ENCODE measurements at places on chromosomes 5 and 9.
A peak's percentile ranks its signal among the peaks of the same experiment; 100 is the strongest.

DNA sequence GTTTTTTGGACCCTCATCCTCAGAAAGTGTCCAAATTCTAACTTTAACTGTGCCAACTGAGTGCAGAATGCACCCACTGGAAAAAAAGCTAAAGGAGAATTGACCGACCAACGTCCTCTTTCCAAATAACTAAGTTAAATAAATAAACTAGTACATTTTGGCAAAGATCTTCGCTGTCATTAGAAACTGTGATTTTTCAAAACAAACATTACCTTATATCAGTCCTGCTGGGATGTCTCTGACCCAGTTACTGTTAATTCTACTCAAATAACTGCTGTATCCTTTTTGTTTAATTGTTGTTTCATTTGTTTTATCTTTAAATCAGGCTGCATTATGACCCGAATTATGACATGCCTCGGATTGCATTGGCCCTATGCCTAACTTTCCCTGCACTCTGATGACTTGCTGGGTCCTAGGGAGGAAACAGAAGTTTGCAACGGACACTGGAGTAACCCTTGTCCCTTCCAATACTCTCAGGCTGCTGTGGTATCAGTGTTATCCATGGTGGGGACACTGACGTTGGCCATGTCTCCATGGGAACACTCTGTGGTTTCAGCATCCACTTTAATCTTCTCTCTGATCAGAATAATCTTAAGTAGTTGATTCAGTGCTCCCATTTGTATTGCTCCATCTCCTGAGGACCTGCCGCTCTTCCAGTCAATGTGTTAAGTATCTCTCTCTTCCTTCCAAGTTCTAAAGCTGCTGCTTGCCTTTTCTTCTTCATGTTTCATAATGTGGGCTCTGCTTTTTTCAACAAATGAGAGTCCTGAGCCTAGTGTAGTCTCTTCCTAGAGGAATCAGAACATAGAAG lies 11.1 kb upstream of the IFNA5 start:
- no peak for DNase-seq

DNA sequence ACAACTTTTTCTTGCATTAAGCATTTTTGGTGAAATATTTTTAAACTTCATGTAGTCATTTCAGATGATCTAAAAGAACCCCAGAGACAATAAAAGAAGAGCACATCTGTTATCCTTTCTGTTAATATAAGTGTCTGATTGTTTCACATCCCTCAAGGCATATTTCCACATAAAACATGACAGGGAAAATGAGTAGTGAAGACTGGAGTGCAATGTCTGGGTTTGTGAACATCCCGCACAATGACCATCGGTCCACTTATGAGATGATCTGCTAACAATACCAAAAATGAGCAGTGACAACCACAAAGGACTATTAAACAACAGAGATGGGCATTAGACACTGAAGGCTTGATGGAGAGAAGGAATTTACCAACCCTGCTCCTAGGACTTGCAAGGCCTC lies 209.1 kb downstream of the NR2F1-AS1 start:
- DNase-seq = no peak

DNA sequence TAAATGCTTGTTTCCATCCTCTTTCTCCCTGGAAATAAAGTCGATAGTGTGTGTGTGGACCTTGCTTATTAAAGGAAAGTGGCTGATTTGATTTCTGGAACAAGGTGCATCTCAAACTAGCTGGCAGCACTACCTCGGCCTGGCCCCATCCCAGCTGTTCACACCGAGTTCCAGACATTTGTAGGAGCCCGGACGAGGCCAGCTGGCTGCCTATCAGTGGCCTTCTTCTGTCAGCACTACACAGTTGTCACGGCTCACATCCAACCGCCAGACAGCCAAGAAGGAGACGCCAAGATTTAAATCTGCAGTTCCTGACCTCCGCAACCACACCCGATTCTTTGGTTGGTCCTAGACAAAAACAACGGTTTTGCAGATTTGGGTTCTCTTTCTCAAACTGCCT lies 63.6 kb downstream of the PALM2AKAP2 start:
- DNase-seq = no peak

DNA sequence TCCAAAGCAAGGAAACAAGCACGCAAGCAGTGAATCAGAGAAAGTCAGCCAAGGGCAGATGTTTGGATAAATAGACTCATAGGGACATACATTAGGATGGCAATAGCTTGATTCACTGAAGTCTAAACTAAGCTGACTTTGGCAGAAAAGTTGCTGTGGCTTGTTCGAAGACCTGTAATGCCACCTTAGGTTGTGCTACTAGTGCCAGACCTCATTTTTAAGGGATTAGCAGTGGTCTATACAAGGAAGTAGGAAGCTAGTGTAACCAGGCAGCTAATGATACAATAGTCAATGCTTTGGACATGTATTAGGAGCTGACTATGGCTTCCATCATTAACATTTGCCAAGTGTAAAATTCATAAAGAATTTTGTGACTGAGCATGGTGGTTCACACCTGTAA lies 63.1 kb downstream of the FCHO2 start:
- DNase-seq = no peak

DNA sequence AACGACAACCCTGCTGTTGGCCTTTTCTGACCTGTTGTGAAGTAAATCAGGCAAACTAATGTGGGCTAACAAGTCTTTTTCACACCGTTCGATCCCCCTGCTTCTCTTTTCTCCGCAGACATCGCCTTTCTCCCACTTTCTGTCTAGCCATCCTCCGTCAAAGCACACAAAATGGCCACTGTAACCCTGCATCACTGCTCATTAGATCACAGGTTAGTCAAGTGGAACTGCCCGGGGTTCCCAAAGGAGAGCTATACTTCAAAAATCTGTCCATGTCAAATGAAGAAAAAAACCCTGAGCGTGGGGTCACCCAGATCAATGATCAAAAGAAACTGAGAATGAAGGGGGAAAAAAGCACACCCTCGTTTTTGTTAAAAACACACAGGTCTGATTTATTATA lies 212.1 kb downstream of the ARL15 start:
- no peak for DNase-seq

- no peak for DNase-seq
Measured at GRCh38 chr5:62132276-62132675, 173.7 kb upstream of the KIF2A start.

DNA sequence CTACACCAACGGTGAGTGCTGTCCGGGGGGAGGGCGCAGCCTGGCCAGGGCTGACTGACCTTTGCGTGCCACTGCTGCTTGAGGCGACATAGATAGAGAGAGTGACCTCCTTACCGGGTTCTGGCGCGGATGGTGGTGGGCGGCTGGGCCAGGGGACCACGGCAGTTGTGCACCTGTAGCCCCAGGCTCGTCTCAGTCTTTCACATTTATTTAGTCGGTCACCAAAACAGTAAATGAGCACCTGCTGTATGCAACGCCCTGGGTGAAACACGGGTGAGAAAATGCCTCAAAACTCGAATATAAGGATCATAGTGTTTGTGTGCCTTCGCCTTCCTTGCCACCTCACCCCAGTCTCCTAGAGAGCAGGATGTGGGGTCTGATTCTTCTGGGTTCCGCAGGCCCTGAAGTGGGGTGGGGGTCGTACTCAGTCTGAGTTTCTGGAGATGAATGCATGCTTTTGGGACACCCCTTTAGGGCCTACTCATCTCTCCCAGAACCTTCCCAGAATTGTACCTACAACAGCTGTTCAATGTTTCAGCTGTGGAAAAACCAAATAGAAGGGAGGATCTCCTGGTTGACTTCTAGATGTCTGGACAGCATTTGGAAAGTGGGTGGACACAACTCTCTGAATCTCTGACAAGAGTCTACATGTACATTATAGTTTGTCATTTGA lies 714 bp downstream of the SEC24A start:
- DNase-seq = peak; percentile 37

DNA sequence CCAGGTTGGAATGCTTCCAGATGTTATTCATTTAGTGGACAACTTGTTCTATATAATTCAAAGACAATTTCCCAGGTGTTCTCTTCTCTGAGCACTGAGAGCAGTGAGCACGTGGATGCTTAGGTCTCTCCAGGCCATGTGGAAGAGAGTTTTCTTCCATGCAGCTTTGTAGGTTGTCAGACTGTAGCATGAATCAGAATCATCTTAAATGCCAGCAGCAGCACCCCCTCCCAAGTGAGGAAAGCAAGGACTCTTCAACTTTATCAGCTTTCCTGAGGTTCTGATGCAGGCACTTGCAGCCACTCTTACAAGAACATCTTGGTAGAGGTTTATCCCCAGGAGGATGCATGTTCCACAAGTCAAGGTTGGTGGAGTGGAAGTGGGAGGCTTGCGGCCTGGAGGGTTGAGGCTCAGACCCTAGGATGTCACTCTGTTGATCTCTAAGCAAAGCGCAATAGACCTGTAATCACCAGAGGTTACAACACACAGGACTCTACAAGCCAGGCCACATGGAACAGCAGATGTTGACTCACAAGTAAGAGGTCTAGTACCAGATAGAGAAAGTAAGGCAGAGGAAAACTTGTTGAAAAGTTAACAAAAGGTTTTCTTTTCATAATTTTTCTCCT lies 47.7 kb downstream of the UGCG start:
- no peak for DNase-seq

DNA sequence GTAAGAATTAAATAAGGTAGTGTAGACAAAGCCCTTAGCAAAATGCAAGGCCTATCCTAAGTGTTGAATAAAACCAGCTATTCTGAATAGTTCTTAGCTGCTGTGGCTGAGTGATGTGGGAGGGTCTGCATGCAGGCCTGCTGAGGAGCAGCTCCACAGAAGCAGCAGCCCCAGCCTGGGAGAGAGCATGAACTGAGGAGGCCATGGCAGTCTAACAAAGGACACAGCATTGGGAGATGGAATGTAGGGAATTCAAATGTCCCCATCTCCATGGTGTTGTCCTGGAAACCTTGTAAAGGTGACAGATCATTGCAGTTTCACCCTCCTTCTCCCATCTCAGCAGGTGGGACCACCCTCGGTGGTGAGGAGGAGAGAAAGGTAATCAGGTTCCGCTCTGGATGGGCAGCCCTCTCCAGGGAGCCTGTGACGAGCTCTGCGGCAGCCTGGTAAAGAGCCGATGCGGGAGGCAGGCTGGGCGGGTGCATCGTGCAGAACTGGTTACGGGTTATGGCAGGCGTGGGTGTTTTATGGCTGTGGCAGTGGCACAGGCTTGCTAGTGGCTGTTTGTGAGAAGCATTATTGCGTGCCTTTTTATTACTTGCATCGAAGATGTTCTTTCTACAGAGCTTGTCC lies 199.9 kb upstream of the GLRA1 start:
- DNase-seq = no peak

- no peak for DNase-seq
Measured at GRCh38 chr5:58264276-58264675, 195.6 kb downstream of the PLK2 start.

DNA sequence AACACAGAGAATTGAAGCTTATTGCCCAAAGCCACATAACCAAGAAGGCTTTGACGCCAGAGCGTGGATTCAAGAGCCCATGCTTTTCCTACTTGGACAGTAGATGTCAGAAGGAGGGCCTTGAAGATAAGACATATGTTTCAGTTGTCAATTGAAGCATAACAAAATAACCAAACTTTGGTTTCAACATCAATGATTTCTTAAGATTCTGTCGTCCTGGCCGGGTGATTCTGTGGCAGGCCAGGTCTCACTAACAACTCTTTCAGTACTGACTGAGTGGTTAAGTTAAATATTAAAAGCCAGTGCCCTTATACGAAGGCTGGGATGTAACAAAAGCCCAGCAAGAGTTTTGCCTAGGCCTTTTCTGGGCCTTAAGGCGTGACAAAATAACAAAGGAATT lies 94.0 kb downstream of the RCL1 start:
- no peak for DNase-seq

DNA sequence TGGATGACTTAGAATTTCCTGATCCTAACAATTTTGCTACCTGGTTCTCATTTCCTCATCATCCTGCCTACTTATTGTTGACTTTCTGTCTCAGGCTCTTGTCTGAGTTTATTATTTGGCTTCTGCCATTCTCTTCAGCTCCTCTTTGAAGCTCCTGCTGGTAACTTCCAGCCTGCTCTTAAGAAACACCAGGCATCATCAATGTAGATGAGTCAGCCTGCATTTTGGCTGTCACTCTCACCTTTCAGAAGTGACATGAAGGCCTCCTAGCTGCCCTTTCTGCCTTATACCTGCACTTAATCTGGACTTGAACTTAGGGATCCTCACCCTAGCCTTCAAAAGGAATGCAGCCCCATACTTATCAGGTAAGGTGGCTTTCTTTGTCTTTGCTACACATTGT lies 551.8 kb upstream of the ZNF608 start:
- no peak for DNase-seq

GRCh38 chr9:134648701-134649530 lies 7.3 kb downstream of the COL5A1 start:
- peak; percentile 67 for DNase-seq

All from AG08396 (cell line).